ENCODE measurements at places on chromosomes 11 and 22.

GRCh38 chr22:48310289-48310688, 1517.4 kb downstream of the BRD1 start:
- no peak for DNase-seq

GRCh38 chr11:102110761-102111010, 439 bp downstream of the YAP1 start:
- no peak for DNase-seq

DNA sequence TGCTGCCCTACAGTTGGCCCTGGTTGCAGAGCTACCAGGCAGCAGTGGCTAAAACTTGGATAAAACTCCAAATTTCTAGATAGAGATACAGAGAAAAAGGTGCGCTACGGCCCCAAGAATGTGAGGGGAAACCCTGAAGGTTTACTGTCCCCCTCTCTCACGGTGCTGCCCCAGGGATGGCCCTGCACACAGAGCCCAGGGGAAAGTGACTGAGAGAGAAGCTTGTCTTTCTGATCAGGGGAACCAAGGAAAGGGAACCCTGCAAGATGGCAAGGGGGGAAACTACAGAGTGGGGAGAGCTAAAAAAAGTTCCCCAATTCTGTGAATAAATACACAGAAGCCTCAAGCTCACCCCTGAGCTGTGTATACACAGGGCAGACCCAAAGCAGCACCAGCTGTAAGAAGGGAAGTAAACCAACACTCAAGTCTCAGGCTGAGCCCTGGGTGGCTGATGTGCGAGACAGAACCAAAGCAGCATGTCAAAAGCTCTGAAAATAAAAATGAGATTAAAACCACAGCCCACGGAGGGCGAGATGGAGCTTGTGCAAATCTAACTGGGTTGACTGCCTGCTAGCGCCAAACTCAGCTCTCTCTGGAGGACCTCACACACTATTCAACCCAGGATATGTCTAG, 22.1 kb downstream of the GNB1L start:
- DNase-seq, result no peak

- no peak for DNase-seq
Observed at GRCh38 chr22:44406341-44407170, 91.5 kb downstream of the RTL6 start.

GRCh38 chr11:94513091-94513490, 830 bp downstream of the C11orf97 start:
- no peak for DNase-seq

- DNase-seq, result no peak
Observed at GRCh38 chr11:47183969-47184368, 2.3 kb downstream of the PACSIN3 start.

DNA sequence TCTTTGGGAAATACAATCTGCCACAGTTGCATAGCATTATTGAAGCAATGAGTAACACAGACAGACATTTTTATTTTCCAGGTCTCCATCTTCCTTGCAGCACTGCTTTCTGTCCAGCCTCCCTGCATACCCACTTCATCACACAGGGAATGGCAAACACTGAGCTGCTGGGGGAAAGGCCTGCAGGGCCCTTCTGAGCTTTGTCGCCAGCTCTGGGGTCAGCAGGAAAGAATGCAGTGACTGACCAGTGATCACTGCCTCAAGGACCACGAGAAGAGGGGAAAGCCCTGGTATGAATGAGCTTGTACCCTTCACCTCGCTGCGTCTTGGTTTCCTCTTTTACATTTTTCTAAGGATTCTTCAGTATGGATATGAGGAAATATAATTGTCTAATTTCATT, 21.3 kb upstream of the MICAL2 start:
- DNase-seq, result no peak

- DNase-seq, result no peak
Observed at GRCh38 chr11:75350743-75351540, 519 bp downstream of the ARRB1 start.

DNA sequence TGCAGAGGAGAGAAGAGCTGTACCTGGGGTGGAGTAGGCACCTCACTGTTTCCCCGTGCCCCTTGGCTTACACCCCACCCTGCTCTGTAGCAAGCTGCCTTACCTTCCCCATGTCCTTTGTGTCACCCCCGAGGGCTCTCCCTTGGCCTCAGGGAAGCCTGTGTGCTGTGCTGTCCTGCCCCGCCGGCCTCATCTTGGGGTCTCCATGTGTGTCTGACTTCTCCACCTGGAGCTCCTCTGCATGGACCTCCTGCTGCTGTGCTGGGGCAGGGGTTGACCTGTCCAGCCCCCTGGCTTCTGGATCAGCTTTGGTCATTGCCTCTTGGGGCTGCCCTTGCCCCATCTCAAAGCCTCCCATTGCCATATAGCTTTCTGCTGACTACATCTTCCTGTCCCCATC, 59.8 kb downstream of the OSBP2 start:
- no peak for DNase-seq

DNA sequence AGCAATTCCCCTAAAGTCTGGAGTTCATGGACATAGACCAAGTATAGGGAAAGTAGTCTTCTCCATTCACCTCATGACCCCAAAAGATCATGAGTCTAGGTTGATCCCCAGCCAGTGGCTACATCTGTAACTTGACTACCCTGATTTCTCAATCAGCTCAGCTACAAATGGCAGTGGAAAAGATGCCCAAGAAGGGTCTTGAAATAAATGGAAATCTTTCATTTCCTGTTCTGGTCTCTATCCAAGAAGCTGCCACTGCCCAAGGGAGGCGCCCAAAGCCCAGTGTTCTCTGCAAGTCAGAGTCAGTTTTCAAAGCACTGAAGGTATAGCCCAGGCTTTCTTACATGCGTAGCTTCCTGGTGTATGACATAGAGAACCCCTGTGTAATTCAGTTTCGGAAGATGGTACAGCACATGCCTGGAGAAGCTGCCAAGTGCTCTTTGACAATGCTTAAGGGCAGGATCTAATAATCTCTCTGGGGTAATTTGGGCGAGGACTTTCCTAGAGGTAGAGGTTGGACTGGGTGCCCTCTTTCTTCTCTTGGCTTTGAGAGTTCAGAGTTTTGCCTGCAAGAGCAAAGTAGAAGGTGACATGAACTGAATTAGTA, 101.1 kb downstream of the ADAMTS15 start:
- no peak for DNase-seq

DNA sequence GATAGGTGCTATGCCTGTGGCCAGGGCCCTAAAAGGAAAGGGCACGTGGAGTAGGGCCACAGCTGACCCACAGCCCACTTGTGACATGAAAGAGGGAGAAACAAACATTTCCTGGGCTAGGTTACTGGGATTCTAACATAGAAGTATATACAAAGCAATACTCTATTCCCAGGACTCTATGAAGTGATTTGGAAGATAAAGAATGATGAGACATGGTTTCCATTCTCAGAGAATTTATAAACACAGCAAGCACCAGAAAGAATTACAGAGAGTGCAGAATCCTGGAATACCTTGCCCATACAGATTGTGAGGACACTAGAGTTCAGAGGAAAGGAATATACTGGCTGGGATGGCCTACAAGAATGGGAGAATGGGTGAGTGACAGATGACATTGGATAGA, 86.4 kb downstream of the KIRREL3 start:
- no peak for DNase-seq

GRCh38 chr22:41620589-41621098, at the start of gene DESI1:
Gene DESI1, minus strand, starts transcription at chr22:41621043. Its CDS starts 204 bp downstream, at chr22:41620839.
- no peak for DNase-seq

GRCh38 chr22:43400449-43400848, 11.4 kb upstream of the MPPED1 start:
- DNase-seq, result no peak

GRCh38 chr11:19939415-19939929, 220.8 kb downstream of the DBX1 start:
- DNase-seq, result no peak

DNA sequence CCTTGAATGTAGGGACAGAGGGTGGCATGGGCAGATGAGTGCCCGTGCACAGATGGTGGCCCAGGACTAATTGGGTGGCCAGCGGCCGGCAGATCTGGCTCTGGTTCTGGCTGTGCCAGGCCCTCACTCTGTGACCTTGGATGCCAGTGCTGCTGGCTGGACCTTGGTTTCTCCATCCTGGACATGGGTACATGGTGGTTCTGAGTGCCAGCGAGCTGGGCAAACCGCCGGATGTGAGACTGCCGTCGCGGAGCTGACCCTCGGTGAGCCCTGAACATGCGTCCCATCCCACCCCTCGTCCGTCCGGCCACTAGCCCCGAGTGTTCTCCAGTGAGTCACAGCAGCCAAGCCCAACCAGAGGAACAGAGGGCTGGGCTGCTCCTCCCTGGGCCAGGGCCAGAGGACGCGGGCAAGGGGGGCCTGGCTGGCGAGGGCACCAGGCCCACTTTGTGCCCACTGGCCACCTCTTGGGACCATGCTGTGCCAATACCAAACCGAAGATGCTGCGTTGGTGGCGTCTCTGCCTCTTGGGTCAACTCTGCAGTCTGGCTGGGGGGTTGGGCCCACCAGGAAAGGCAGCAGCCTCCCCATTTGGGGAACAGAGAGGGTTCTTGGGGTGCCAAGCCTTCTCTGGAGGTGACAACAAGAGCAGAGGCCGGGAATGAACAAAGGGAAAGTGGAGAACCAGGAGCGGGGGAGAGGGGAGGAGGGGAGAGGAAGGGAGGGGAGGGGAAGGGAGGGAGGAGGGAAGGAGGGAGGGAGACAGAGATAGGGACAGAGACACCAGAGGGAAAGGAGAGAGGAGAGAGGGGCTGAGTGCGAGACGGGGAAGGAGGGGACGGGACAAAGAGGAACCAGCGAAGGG, 10.7 kb downstream of the LSP1 start:
- no peak for DNase-seq

GRCh38 chr22:44944883-44945601, 64.8 kb downstream of the PHF21B start:
- DNase-seq, result no peak

DNA sequence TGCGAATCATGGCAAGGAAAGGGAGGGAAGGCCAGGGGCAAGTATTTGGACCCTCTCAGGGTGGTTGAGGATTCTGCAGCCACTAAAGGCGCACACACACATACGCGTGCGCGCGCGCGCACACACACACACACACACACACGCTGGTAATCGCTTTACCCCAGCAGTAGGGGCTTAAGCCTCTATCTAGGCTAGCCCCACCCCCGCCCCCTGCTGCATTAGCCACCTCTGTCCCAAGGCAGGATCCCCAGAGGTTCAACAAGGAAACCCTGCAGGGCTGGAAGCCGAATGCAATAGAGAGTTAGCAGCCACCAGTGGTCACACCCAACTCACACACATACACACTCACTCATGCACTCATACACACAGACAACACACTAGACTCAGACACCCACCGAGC, 28.6 kb upstream of the ELFN2 start:
- no peak for DNase-seq

- DNase-seq, result no peak
Observed at GRCh38 chr11:64334764-64335735, 5.0 kb upstream of the CCDC88B start.

- DNase-seq, result no peak
Observed at GRCh38 chr11:65555693-65556231, 2.4 kb downstream of the LTBP3 start.

- DNase-seq, result no peak
Observed at GRCh38 chr11:116364348-116364747, 408.4 kb downstream of the BUD13 start.

DNA sequence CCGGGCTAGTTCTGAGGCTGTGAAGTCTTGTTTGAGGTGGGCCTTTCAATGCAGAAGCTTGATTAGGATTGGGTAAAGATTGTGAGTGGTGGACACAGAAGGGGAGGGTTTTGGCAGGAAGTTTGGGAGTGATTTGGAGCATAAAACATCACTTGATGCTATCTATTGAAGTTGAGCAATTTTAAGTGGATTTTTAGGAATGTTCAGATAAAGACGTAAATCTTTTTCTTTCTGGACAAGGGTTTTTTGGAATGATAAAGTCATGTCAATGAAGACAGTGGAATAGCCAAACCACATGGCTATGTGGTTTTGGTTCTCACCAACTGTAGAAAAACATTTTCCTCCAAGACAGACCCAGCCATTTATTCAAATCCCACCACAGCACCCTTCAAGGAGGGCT, 111.2 kb upstream of the SNX19 start:
- DNase-seq, result no peak

- no peak for DNase-seq
Observed at GRCh38 chr22:39470451-39471291, 13.9 kb downstream of the MGAT3 start.

DNA sequence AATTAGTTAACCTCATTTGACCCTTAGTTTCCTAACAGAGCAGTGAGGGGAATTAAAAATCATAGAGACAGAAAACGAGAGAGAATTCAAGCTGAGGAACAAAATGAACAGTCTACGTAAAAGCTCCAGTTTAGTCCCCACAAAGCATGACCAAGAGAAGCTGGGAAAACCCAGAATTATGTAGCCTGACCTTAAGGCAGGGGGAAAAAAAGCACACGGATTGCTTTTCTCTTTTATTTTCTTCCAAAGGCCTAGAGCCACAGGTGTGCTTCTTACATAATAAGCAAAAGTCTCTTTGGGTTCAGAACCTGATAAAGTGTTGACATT, 514 bp upstream of the AMBRA1 start:
- DNase-seq, result no peak

DNA sequence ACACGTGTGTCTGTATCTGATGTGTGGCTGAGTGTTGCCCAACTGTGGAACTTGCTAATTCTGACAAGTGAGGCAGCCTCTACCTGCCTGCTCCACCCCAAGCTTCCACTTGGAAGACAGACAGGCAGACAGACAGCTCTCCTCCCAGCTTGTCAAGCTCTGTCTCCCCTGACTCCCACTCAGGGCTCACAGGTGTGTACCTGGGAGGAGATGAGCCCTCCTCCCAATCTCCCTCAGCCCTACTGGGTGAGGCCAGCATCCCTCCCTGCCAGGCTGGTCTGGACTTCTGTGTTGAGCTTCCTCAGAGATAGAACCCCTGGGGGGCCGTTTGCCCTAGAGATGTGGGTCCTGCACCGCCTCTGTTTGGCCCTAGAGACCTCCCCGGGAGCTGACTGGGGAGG, 1.0 kb upstream of the CHRM1 start:
- no peak for DNase-seq

- DNase-seq, result no peak
Observed at GRCh38 chr11:114200351-114201133, 95.7 kb upstream of the NNMT start.

DNA sequence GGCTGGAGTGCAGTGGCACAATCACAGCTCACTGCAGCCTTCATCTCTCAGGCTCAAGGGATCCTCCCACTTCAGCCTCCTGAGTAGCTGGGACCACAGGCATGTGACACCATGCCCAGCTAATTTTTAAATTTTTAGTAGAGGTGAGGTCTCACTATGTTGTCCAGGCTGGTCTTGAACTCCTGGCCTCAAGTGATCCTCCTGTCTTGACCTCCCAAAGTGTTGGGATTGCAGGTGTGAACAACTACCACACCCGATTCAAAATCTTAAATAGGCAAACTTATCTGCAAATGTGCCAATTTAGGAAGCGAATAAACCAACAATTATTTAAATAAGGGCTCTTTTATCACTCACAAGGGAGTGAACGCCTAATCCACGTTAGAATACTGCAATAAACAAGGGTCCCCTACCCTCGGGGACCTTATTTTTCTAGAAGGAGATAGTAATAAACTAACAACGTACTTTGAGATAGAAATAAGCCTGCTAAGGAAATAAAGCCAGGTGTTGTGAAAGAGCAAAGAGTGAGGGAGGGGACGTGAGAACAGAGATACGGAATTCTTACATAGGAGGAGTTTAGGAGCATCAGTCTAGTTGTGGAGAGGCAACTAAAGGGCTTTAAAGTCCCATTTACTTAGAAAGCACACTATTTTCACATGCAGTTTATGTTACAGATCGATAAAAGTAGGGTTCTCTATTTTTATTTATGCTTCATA, 3.0 kb upstream of the WEE1 start:
- DNase-seq, result no peak
